EL (cell line): ENCODE measurements at places on chromosomes 6 and 20.

DNA sequence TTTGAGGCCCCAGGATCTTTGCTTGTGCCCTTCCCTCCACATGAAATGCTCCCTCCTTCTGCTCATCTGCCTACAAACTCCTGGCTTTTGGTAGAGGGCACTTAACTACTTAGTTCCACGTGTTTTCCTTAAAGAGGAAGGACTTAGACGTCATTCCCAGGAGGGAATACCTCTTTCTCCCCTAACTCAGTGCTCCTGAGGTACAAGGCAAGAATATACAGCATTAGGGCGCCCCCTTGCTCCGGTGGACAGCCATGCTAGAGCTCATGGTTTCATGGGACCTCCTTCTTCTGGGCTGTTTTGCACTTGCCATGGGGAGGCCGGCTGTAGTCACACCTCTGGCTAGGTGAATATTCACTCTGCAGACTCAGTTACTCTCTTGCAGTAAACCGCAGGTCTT is 93.8 kb upstream of the LY86 start:
- no peak for DNase-seq

DNA sequence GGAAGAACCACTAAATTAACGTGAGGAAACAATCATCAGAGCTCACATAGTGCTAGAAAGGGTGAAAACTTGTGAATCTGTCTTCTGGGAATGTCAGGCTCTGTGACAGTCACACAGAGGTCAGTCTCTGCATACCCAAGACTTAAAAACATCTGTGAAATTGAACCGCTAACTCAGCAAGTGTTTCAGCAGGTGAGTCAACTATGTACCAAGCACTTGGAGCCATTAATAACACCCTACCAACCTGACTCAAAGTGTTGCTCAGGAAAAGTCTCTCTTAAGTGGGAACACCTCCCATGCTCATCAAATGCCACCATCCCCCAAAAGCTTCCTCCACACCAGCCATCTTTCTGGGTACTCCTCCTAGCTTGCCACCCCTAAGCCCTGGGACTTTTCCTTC is 92.3 kb upstream of the CARMIL1 start:
- no peak for DNase-seq

DNA sequence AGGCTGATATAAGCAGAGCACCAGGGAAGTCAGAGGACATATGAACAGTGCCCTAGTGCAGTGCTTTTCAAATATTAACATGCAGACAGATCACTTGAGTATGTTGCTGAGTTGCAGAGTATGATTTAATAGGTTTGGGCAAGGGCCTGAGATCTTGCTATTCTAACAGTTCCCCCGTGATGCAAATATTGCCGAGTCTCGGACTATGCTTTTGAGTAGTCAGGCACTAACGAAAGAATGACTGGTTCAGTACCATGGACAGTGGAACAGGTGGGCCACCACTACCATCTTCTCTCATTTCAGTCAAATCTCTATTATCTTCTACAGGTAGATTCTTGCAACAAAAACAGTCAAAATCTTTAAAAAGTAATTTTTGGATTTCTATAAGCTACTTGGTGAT is 3.7 kb upstream of the TMEM200A start:
- DNase-seq, result no peak

GRCh38 chr6:154614641-154615040 is 104.2 kb upstream of the CNKSR3 start:
- DNase-seq, result no peak

DNA sequence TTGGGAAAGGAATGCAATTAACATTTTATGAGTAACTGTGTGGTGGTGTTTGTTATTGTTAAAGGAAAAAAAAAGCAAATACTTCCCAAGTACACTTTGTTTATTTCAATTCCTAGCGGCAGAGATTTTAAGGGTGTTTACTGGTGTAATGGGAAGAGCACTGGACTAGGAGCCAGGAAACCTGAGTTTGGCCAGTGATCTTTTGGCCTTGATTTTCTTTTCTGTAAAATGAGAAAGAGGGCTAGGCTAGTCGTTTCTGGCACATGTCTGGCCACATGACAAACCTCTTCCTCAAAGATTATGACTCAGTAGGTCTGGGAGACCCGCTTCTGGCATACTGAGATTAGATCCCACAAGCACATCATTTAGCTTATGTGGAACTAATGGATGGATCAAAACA is 428.1 kb upstream of the NOX3 start:
- DNase-seq, result peak; percentile 45

- no peak for DNase-seq
These were observed 82.3 kb downstream of the GPX5 start for GRCh38 chr6:28607990-28608389.
